ENCODE measurements at places on chromosomes 5 and 9.

- DNase-seq: peak; percentile 17
Measured at GRCh38 chr9:128927731-128928411, 7.1 kb downstream of the PHYHD1 start.

- no peak for DNase-seq
Measured at GRCh38 chr5:20109326-20109725, 121.3 kb upstream of the CDH18 start.

GRCh38 chr5:18992264-18992663 is 995.7 kb downstream of the CDH18 start:
- no peak for DNase-seq

- no peak for DNase-seq
Measured at GRCh38 chr9:113380869-113381378, 4.1 kb upstream of the HDHD3 start.

GRCh38 chr5:173807181-173807655 is 80.9 kb upstream of the CPEB4 start:
- DNase-seq: no peak

- DNase-seq: no peak
Measured at GRCh38 chr9:37197158-37198038, 77.0 kb downstream of the ZCCHC7 start.

GRCh38 chr5:32282633-32283032 is 30.1 kb downstream of the MTMR12 start:
- DNase-seq: no peak

DNA sequence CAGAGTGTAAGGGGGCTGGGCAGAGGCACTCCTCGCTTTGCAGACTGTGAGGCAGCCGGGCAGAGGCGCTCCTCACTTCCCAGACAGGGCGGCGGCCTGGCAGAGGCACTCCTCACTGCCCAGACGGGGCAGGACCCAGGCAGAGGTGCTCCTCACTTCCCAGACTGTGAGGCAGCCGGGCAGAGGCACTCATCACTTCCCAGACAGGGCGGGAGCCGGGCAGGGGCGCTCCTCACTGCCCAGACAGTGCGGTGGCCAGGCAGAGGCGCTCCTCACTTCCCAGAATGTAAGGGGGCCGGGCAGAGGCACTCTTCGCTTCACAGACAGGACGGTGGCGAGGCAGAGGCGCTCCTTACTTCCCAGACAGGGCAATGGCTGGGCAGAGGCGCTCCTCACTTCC is 442.5 kb downstream of the SPATA31D1 start:
- no peak for DNase-seq

GRCh38 chr5:132011622-132012343 is at the start of gene ACSL6:
ACSL6 (minus strand) TSS chr5:132011658; CDS start chr5:132011553, 105 bp downstream.
- DNase-seq: peak; percentile 13

GRCh38 chr9:33043671-33044070 is 18.6 kb downstream of the DNAJA1 start:
- DNase-seq: no peak

GRCh38 chr9:5499889-5500398 is 10.4 kb upstream of the PDCD1LG2 start:
- DNase-seq: no peak

DNA sequence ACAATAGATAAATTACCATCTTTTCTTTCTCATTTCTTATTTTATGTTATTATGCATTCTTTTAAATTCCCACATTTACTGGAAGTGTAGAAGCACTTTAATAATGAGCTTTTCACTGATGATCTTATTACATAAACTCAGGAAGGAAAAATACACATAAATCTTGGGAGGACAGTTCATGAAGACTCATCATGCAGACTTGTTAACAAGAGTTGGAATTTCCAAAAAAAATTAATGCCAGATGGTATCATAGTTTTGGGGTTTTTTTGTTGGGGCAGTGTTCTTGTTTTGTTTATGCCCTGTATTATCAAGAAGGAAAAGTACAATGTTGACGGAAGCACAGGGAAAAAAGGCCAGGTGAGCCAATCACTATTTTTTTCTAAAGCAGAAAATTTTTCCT is 35.1 kb downstream of the CEMIP2 start:
- DNase-seq: no peak

GRCh38 chr5:96431376-96432187 is 1.5 kb downstream of the PCSK1 start:
- no peak for DNase-seq

DNA sequence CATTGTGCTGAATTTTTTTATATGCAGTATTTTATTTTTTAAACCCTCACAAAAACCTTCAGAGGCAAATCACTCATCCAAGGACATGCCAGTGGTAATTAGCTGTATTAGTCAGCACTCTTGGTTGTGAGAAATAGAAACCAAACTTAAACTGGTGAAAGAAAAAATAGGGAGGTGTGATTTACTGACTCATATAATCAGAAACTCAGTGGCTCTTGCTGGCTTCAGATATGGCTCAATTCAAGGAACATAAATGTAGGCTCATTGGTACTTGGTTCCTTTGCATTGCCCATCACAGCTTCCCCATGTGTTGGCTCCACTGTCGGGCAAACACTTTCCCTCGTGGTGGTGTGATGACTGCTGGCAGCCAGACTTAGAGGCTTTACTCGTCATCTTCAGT is 497.2 kb downstream of the MAT2B start:
- DNase-seq: no peak

- no peak for DNase-seq
Measured at GRCh38 chr5:136258463-136258862, 65.5 kb upstream of the SMIM32 start.

- DNase-seq: no peak
Measured at GRCh38 chr5:159700016-159700415, 216.3 kb upstream of the ADRA1B start.

GRCh38 chr5:170554521-170555267 is 50.9 kb downstream of the KCNIP1 start:
- DNase-seq: no peak

DNA sequence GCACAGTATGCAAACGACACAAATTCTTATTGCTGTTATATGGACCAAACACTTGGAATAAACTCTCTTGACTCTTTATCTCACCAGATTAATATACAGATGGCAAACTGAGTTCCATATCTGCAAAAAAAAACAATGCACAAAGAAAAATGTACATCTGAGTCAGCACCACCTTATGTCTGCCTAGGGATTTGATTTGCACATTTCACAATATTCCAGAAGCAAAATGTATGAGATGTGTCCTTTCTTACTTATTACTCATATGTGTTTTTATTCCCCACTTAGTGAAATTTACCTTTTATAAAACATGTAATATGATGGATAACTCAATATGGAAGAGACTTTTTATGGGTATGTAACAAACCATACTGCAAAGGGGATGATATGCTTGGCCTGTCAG is 236.9 kb downstream of the GLIS3 start:
- DNase-seq: no peak

DNA sequence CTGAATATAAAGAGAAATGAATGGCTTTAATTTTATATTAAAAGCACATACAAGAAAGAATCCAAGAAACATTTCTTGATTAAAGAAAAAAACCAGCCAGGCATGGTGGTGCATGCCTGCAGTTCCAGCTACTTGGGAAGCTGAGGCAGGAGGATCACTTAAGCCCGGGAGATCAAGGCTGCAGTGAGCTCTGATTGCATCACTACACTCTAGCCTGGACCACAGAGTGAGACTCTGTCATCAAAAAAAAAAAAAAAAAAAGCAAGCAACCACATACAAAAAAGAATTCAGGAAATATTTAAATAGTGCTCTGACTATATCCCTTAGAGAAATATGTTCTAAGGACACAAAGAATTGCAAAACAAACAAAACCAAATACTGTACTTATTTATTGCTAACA is 2.5 kb upstream of the PLAC8L1 start:
- no peak for DNase-seq

DNA sequence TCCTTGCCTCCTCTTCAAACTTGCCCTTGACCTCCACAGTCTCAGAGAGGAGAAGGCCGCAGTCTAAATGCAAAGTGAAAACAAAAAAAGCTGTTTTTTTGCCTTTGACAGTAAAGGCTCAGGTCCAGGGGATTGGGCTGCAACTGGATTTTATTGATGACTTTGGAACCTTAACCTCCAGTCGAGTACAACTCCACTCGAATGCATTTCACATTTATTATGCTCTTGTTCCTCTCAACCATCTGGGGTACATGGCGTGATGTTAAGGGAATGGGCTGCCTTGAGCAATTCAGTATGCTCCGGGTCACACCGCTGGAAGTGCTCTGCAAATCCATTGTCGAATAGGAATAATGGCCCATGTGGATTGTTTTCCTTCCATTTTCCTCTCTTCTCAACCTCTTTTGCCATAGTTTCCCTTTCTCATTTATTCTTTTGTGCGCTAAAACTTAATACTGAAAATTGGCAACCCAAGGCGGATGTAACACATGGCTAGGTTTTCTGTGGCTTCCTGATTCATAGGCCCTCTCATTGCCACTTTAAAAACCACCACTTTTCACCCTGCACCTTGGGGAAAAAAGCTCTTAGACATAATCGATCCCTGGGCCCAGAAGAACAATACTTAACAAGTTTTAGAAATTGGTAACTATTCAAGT is 34.3 kb downstream of the ITK start:
- no peak for DNase-seq

DNA sequence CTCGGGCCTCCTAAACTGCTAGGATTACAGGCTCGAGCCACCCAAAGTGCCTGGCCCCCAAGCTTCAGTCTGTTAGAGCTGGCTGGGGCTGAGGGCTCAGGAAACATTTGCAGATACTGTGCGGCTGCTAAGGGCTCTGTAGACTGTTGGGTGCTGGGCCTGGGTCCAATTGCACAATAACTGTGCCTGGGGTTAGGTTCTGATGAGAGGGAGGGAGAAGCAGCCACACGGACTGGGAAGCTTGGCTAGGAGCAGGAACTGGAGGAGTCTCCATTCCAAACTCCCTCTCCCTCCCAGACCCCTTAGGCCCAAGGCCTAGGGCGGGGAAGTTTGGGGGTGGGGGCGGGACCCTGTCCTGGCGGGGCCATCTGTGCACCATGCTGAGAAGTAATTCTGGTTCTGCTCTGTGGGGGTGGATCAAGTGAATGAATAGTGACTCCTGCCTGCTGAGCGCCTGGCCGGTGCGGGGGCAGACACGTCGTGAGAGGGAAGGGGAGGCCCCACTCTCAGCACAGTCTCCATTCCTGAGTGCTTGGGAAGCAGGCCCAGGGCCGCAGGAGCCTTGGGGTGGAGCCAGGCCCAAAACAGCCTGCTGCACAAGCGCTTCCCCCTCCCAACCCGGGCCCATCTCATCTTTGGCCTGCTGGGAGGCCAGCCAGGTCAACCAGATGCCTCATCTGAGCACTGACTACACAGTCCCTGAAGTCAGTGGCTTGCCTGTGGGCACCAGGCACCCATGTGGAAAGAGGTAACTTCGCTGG is 1.5 kb downstream of the ASS1 start:
- no peak for DNase-seq
